ENCODE measurements at places on chromosomes 3 and 15. TPM values are rescaled to one million over a fixed set of nuclear protein-coding genes. Genes with fewer than 3 reads are reported as not detected.

- H3K27ac ChIP-seq = no peak overlapping the region
- H3K27me3 ChIP-seq = peaks cover 15% of the 10 kb centered on the region
- H3K4me3 ChIP-seq = no peak overlapping the region
- H3K36me3 ChIP-seq = no peaks in the 10 kb centered on the region
These were observed 50.6 kb upstream of the SLC6A1 start for GRCh38 chr3:10941972-10942371.

DNA sequence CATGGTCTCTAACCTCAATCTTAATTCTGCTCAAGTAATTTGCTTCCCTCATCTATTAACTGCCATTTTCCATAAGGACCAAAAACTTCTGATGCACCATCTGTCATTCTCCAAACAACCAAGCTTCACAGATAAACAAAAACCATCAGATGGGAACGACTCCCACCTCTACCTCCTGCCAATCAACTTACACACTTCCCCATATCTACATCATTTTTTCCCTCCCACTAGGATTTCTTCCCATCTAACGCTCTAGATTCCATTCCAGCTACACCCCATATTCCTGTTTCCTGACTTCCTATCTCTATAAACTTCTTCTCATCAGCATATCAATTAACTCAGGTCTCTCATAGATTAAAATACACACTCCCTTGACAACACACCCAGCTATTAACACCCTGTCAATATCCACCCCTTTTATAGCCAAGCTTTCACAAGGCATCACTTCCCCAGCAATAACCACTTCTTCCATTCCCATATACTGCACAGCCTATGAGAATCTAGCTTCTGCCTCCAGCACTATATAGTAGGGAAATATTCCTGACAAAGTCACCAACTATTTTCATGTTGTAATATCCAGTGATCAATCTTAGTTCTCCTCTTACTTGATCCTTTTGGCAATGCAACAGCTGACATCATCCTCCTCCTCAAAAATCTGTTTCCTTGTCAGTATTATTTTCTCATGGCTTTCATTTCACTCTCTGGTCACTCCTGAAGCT, 39.2 kb downstream of the SNX4 start:
- H3K4me3 ChIP-seq = no peak overlapping the region
- H3K4me1 ChIP-seq = no peaks in the 10 kb centered on the region
- no peak for DNase-seq
- H3K36me3 ChIP-seq = peaks cover 43% of the 10 kb centered on the region
- no peaks in the 10 kb centered on the region for H3K27me3 ChIP-seq
- H3K27ac ChIP-seq = no peak overlapping the region

- H3K36me3 ChIP-seq = peaks cover 87% of the 10 kb centered on the region
- no peaks in the 10 kb centered on the region for H3K4me1 ChIP-seq
- DNase-seq = no peak
- no peak overlapping the region for H3K27ac ChIP-seq
- H3K4me3 ChIP-seq = no peak overlapping the region
These were observed 12.1 kb downstream of the EAF1 start for GRCh38 chr3:15439476-15439875.

GRCh38 chr3:50286322-50287227, 5.7 kb downstream of the IFRD2 start:
- no peak overlapping the region for H3K4me3 ChIP-seq
- no peak overlapping the region for H3K27ac ChIP-seq
- no peaks in the 10 kb centered on the region for H3K27me3 ChIP-seq
- H3K36me3 ChIP-seq = peaks cover 46% of the 10 kb centered on the region
- DNase-seq = no peak

DNA sequence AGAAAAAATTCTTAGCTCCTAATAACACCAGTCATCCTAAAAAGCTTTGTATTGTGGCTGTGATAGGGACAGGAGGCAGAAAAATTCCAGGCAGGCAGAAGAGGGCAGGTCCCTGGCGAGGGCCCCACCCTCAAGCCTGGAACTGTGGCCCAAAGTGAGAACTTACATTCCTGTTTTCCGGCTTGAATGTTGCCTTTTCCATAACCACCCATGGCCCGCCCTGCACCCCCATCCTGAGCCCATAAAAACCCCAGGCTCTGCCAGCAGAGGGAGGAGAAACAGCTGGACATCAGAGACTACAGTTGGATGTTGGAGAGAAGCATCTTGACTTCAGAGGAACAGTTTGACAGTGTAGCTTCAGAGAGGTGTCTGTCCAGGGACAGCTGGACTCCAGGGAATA, 37.3 kb downstream of the SLCO2A1 start:
- no peak for DNase-seq
- H3K27me3 ChIP-seq = peaks cover 10% of the 10 kb centered on the region
- H3K36me3 ChIP-seq = no peaks in the 10 kb centered on the region

DNA sequence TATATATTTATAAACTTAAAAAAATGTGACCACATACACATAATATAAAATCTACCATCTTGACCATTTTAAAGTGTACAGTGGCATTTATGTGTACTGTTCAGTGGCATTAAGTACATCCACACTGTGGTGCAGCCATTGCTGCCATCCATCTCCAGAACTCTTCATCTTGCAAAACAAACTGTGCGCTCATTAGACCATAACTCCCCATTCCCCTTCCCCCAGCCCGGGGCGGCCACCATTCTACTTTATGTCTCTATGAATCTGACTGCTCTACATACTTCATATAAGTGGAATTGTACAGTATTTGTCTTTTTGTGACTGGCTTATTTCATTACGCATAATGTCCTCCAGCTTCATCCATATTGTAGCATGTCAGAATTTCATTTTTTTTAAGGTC, 47.8 kb downstream of the CTXND1 start:
- no peak for DNase-seq
- no peaks in the 10 kb centered on the region for H3K4me1 ChIP-seq
- no peak overlapping the region for H3K4me3 ChIP-seq
- peaks cover 29% of the 10 kb centered on the region for H3K27me3 ChIP-seq

GRCh38 chr3:112610121-112610520, 30.8 kb downstream of the CCDC80 start:
- no peak for DNase-seq
- H3K27ac ChIP-seq = no peak overlapping the region
- H3K4me3 ChIP-seq = no peak overlapping the region
- H3K36me3 ChIP-seq = no peaks in the 10 kb centered on the region

DNA sequence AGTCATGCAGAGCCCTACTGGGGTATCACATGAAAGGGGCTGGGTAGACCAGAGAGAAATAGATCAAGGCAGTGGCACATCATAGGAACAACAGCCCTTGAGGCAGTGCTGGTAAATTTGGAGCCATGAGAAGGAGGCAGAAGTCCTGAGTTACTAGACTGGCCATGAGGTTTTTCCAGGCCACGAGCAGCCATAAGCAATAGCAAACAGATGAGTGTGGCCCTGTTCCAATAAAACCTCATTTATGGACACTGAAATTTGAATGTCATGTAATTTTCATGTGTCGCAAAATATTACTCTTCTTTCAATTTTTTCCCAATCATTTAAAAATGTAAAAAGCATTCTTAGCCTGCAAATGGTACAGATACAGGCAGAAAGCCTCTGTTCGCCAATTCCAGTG, 28.1 kb upstream of the LRRN1 start:
- H3K4me3 ChIP-seq = no peak overlapping the region
- H3K36me3 ChIP-seq = peaks cover 4% of the 10 kb centered on the region
- no peaks in the 10 kb centered on the region for H3K27me3 ChIP-seq
- no peak for DNase-seq
- H3K4me1 ChIP-seq = no peaks in the 10 kb centered on the region
- H3K27ac ChIP-seq = no peak overlapping the region

GRCh38 chr3:112855883-112856282, 9.2 kb upstream of the CD200R1L start:
- H3K4me3 ChIP-seq = no peak overlapping the region
- DNase-seq = no peak
- peaks cover 39% of the 10 kb centered on the region for H3K4me1 ChIP-seq
- H3K27ac ChIP-seq = no peak overlapping the region
- peaks cover 10% of the 10 kb centered on the region for H3K36me3 ChIP-seq
- no peaks in the 10 kb centered on the region for H3K27me3 ChIP-seq

DNA sequence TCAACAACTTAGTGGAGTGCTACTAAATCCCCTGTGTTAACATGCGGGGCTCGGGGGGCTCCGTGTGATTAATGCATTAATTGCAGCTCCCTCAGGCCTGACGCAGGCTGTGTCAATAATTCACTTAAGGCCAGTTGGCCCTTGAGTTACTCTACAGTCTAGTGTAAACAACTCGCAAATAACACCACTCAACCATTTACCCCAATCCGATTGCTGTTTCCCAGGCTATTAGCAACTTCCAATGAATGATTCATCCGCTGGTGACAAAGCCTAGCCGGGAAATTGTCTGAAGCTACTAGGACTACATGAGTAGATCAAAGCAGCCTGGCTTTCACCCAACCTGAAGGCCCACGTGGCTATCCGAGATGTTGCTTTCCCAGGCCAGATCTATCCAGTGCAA, 121.3 kb upstream of the SOX14 start:
- H3K36me3 ChIP-seq = no peaks in the 10 kb centered on the region
- no peaks in the 10 kb centered on the region for H3K4me1 ChIP-seq
- no peak for DNase-seq
- no peak overlapping the region for H3K27ac ChIP-seq

- H3K4me1 ChIP-seq = no peaks in the 10 kb centered on the region
- no peak for DNase-seq
- no peak overlapping the region for H3K4me3 ChIP-seq
These were observed 265.3 kb downstream of the ERC2 start for GRCh38 chr3:56202997-56203396.

DNA sequence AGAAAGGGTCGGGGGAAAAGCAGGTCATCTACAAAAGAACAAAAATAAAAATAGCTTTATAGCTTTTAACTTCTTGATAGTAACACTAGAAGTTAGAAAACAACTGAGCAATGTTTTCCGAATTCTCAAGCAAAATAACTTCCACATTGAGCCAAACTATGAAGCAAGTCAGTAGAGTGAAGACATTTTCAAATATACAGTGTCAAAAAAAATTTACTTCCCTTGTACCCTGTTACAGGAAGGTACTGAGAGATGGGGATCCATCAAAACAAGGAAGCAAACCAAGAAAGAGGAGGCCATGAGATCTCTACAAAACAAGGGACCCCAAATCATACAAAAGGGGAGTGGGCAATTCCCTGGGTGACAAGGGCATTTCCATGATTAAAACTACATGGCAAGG, 26.6 kb upstream of the STIMATE start:
- H3K4me1 ChIP-seq = peaks cover 2% of the 10 kb centered on the region
- no peaks in the 10 kb centered on the region for H3K27me3 ChIP-seq
- DNase-seq = no peak
- peaks cover 83% of the 10 kb centered on the region for H3K36me3 ChIP-seq

The SI gene
- not detected for total RNA-seq

The SNTN gene
- total RNA-seq = not detected

The GOLGA6B gene
- total RNA-seq = not detected

The EFL1 gene
- total RNA-seq = 19.0 TPM

The LIPH gene
- not detected for total RNA-seq

The STRIT1 gene
- total RNA-seq = not detected

The GOLGA6A gene
- not detected for total RNA-seq

Data from activated B cell treated with CpG ODN at 0.5 μM for 24 hours (primary cell).